ENCODE measurements at places on chromosomes 7 and 10.

GRCh38 chr10:49228677-49229076 lies 40.5 kb upstream of the TMEM273 start:
- DNase-seq: no peak

GRCh38 chr7:158891922-158892321 lies 35.6 kb downstream of the DYNC2I1 start:
- no peak for DNase-seq

- DNase-seq: no peak
Observed at GRCh38 chr7:153472516-153472915, 579.7 kb upstream of the DPP6 start.

DNA sequence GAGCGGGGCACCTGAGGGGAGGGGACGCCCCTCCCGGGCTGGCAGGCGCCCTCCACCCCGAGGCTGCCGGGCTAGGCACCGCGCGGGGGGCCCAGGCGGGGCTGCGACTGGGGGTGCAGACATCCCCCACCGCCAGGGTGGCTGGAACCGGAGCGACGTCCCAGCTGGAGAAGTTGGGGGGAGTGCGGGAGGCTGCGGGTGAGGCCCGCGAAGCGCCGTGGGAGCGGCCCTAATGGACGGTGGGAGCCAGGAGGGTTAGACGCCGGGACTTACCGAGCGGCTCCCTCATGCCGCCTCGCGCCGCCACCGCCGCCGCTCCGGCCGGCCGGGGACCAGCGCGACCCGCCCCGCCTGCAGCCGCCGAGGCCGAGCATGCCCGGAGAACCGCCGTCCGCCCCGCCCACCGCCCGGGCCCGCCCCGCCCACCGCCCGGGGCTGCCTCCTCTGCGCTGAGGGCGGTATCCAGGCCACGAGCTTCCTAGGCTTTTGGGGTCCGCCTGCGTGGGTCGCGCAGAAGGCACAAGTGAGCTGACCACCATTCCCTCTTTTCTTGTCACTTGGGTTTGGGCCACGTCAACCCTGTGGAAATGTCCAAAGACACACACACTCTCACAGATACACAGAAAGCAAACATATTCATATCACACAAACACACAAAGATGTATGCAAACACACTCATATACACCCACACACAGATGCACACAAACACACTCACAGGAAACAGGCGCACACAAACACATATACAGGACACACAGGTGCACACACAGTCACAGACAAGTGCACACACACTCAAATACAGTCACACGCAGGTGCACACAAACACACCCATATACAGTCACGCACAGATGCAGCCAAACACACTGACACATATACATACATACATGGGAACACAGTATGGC lies at the start of gene JCAD:
TSS of gene JCAD (minus strand) at position 378 of the 899 bp plus-strand sequence. CDS start 11,774 bp downstream, outside the sequence.
- no peak for DNase-seq

DNA sequence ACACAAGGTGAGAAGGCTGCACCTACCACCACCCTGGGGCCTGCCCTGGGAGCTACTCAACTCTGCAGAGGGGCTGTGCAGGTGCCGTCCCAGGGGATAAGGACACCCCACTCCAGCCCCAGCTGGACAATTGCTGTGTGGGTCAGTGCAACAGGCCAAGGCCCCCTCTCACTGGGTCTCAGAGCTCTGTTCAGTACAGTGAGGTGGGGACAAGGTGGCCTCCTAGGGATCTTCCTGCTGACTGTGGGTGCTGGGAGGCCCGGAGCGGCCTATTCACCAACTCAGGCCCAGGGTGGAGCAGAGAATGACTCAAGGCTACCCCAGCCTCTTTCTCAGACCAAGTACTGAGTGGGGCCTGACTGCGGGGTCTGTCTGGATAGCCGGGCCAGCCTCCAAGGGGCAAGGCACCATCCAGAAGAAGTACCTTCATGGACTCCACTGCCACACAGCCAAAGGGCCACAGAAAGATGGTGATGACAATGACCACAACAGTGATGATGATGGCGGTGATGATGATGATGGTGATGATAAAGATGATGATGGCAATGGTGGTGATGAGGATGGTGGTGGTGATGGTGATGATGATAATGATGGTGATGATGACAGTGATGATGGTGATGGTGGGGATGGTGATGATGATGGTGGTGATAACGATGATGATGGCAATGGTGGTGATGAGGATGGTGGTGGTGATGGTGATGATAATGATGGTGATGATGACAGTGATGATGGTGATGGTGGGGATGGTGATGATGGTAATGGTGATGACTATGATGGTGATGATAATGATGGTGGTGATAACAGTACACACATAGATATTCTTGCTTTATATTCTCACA lies 59.8 kb upstream of the DNAAF5 start:
- no peak for DNase-seq

DNA sequence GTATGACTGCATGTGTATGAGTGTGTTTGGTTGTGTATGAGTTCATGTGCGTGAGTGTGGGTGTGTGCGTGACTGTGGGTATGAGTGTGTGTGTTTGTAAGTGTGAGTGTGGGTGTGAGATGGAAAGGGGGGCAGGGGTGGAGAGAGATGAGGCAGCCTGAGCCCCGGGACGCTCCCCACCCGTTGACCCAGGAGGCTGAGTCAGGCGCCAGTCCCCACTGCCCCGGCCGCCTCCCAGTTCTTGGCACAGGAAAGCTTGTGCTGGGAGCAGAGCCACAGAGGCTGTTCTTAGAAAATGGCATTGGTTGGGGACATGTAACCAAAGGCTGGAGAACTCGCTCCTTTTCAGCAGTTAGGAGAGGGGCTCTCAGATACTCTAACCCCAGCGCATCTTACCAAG lies 27.8 kb upstream of the NUB1 start:
- DNase-seq: no peak

GRCh38 chr7:98569691-98570337 lies 47.3 kb upstream of the NPTX2 start:
- DNase-seq: no peak

DNA sequence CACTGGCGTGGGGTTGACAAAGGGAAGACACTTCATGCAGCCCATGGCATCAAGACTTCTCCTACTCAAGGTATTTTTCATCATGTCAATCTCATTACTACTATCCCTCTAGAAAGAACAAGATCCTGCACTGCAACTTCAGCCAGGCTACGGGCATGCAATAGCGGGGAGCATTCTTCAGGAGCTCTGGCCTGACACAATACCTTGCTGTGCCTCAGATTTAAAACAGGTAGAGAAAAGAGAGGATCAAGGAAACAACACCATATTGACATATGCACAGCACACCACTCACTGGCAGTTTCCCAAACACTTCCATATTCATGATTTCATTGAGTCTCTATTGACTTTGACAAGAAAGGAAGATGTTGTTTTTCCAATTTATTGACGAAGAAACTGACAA lies 51.5 kb downstream of the DOCK4 start:
- DNase-seq: no peak

GRCh38 chr7:69773535-69774225 lies 175.4 kb downstream of the AUTS2 start:
- DNase-seq: no peak

DNA sequence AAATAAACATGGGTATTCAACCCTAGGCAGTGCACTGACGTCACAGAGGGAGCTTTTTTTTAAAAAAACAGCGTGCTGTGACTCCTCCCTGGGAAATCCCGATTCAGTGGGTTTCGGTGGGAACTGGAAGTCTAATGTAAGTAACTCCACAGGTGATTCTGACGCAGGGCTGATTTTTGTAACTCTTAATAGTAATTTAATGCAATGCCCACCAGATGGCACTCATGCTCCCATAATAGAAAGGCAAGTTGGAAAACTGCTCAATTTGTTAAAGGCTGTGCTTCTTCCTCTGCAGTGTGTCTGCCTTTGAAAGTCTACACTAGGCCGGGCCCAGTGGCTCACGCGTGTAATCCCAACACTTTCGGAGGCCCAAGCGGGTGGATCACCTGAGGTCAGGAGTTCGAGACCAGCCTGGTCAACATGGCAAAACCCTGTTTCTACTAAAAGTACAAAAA lies 10.9 kb upstream of the RSU1 start:
- DNase-seq: peak; percentile 86

DNA sequence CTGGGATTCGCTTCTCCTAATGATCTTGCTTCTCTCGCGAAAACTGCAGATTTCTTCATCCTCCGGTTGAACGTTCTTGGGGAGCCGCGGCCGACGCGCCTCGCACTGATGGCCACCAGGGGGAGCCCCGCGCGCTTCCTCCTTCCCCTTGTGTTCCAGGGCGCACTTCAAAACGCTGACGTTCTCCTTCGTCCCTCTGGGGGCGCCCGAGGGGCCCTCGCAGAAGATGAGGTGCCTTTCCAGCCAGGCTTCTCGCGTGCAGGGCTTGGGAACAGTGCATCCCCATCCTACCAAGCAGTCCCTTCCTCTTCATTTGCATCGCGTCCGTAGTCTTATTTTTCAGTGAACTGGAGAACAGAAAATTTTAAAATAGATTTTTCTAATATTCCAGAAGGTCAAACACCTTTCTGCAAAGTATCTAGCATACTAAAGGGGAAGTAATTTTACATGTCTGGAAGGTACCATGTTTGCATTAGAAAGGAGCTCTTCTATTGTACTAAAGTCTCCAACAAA lies 22.5 kb downstream of the GSTO2 start:
- peak; percentile 91 for DNase-seq

GRCh38 chr10:3418926-3419325 lies 246.3 kb upstream of the PITRM1 start:
- no peak for DNase-seq

- no peak for DNase-seq
Observed at GRCh38 chr7:2248984-2249694, 7.1 kb downstream of the NUDT1 start.

GRCh38 chr7:50822110-50822509 lies 39.4 kb upstream of the GRB10 start:
- no peak for DNase-seq

All from NAMALWA (cell line).